Mucosa of gallbladder (tissue), 1 donor: ENCODE measurements at places on chromosomes 1 and 21. TPM values are rescaled to one million over a fixed set of nuclear protein-coding genes. Genes with fewer than 3 reads are reported as not detected.

DNA sequence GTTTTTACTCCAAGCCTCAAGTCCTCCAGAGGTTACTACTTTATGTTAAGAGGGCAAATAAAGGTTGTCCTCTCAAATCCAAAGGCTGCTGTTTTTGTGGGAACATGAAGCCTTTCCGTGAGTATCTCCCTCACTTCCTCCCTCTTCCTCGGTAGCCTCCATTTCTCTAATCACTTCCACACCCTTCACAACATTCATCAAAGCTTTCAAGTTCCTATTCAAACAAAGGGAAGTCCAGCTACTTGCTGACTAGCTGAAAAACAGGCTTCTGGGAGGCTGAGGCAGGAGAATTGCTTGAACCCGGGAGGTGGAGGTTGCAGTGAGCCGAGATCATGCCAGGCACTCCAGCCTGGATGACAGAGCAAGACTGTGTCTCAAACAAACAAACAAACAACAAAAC is 6.6 kb upstream of the CD48 start:
- no peak for DNase-seq

DNA sequence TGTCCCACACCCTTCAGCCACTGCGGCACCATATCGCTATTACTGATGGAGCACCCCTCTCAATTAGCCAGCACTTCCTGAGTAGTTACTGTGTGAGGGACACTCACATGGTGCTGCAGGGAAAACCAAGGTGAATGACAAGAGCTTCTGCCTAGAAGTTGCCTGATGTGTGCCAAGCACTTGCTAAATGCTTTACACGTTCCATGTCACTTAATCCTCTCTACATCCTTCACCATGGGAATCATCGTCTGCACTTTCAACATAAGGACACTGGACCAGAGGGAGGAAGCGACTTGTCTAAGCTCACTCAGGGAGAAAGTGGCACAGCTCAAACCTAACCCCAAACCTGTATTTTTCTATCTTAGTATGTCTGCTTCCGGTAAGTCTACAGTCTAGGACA is 344.8 kb downstream of the SIPA1L2 start:
- DNase-seq: no peak

DNA sequence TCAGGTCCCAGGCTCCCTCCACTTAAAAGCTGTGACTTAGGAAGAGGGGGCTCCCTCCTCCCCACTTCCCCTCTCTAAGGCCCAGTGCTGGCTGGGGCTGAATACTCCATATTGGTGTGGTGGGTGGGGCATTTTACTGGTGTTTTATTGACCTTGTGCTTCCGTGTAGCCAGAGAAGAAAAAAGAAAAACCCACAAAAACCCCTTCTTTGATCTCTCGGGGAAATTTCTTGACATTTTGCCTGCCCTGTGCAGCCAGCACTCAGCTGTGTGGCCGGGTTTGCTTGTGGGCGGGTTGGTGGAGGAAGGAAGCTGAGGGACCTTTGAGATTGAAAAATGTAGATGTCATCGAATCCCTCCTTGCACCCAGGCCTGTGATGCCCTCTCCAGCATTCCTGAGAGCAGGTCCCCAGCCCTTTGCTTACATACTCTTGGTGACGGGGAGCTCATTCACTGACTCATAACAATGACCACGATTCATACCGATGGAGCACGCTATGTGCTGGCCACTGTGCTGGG is 24.8 kb downstream of the TNFRSF8 start:
- DNase-seq: no peak

DNA sequence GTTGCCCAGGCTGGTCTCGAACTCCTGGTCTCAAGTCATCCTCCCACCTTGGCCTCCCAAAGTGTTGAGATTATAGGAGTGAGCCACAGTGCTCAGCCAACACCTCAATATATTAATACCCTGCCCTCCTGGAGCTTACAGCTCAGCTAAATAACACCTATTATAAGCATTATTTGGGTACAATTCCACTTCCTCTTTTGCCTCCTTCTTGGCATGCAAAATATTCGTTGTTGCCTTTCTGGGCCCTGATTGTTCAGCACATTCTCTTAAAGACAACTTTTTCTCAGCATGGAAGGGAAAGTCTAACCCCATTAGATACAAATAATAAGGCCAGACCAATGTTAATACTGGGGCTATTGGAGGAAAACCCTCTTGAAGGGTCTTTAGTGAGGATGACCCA is 2.8 kb downstream of the PAQR7 start:
- no peak for DNase-seq

The ST6GALNAC5 gene
- 65.9 TPM for total RNA-seq

The DUSP23 gene
- 44.0 TPM for total RNA-seq

The PERM1 gene
- total RNA-seq: 0.35 TPM

The C4BPA gene
- 2.3 TPM for total RNA-seq
